SK-N-DZ (cell line): ENCODE measurements at places on chromosomes 1 and 21.

GRCh38 chr1:91877574-91878208 lies 8.3 kb downstream of the TGFBR3 start:
- DNase-seq, result no peak

- DNase-seq, result no peak
These were observed 38.1 kb upstream of the C1orf105 start for GRCh38 chr1:172382406-172382805.

DNA sequence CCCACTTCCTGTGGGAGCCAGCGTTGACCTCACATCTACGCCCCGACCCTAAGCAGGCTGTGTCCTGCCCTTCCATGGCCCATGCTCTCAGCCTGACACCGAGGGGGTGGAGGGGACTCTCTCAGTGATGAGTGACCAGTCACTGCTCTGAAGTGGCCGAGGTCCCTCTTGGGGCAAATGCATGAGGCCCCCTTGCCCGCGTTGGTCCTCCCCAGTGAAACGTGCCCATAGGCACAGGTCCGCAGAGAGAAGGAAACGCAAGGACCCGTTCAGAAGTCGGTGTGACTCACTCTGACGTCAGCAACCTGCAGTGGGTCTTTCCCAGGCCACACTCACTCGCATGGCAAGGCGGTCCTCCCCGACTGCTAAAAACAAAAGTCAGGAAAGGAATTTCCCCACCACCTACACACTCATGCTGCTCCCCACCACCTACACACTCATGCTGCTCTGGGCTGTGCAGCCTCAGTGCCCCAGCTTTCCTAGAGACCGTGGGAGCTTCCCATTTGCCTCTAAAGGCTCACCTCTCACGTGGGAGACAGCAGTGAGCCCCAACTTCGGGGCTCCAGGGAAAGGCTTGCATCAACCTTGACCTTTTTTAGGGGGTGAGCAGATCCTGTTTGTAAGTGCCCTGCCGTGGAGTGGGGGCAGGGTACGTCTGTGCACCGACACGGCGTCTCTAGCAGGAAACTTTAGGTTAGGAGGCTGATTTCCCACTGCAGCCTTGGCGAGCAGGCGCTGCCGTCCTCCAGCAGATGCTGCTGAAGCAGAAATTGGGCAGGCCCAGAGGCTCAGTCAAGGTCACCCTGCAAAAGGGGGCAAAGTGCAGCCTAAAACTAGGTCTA lies 11.4 kb downstream of the UBASH3A start:
- no peak for DNase-seq

DNA sequence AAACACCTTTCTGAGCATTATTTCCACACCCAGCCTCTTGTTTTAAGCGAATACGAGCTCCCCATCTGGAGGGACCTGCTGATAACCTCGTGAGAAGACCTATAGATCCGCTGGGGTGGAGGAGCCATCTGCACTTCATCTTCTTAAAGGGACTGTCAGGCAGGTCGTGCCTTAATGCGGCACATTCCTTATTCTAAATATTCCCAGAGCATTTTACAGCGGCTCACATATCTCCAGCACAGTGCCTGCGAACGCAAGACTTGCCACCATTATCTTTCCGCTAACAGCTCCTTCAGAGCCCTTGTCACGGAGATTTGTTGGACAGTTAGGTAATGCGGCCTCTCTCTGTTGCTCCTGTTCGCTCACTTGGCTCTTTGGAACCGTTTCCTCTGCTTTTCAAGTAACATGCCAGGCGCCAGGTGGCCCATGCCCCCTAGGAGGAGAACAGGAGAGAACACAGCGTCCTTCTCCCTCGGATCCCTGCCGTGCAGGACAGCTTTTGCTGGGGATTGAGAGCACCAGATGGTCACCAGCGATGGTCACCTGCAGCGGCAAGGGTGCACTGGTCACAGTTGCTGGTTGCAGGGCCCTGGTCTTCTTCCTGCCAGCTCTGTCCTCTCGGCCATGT lies 162.4 kb downstream of the PGBD5 start:
- peak; percentile 82 for DNase-seq

GRCh38 chr1:235563513-235564061 lies 59.3 kb upstream of the B3GALNT2 start:
- no peak for DNase-seq

- no peak for DNase-seq
These were observed 15.8 kb upstream of the UBE2U start for GRCh38 chr1:64187646-64188045.

GRCh38 chr1:233909195-233909594 lies 4.7 kb downstream of the SLC35F3 start:
- no peak for DNase-seq

DNA sequence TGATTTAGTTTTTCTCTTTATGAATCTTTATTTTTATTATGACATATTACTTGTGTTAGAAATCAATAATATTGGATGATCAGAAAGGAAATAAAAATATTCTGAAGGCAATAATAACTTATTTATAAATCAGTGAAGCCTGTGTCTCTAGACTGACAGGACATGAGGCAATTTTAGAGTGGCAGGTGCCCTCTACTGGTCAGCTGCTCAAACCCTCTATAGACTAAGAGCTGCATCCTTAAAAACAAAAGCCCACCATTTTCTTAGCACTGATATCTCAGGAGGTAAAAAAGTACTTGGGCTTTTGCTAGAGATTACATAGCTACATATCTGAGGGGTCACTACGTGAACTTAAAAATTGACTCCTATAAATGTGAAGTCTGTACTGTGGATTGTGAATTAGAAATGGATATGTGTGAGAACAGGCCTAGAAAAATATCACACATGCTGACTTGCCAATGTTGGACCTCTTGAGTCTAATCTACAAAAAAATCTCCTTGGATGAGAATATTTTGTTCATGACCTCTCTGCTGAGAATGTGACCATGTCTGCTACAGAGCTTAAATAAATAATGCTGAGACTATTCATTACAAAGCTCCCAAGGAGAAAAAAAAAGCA lies 597.9 kb upstream of the ADAMTS5 start:
- DNase-seq, result peak; percentile 42

- DNase-seq, result peak; percentile 18
These were observed 62.2 kb upstream of the GRIK3 start for GRCh38 chr1:37096523-37096922.

DNA sequence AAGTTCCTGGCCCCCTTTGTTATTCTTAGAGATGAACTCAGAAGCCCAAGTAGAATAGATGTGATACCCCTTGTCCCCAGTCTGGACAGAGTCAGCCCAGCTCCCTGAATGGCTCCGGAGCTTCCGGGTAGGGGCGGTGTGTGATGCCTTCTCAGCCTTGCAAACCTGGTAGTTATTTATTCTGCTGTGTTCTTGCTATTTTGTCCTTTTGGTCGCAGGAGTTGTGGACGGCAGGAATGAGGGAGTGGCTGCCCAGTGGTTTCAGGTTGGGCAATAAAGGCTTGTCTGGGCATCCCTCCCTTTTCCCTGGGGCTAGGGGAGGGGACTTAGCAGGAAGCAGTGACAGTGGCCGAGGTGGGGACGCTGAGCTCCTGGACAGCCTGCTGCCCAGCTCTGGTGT lies 2.8 kb downstream of the PTPRU start:
- no peak for DNase-seq

DNA sequence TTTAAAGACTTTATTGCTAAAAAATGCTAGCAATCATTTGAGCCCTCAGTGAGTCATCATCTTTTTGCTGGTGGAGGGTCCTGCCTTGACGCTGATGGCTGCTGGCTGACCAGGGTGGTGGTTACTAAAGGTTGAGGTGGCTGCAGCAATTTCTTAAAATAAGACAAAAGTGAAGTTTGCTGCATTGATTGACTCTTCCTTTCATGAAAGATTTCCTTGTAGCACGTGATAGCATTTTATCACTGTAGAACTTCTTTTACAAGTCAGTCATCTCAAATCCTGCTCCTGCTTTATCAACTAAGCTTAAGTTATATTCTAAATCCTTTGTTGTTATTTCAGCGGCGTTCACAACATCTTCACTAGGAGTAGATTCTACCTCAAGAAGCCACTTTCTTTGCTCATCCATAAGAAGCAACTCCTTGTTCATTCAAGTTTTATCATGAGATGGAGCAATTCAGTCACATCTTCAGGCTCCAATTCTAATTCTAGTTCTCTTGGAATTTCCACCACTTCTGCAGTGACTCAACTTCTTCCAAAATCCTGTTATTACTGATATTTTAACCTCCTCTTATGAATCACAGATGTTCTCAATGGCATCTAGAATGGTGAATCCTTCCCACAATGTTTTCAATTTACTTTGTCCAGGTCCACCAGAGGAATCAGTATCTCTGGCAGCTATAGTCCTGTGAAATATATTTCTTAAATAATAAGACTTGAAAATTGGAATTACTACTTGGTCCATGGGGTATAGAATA lies 17.6 kb upstream of the RGS1 start:
- no peak for DNase-seq

DNA sequence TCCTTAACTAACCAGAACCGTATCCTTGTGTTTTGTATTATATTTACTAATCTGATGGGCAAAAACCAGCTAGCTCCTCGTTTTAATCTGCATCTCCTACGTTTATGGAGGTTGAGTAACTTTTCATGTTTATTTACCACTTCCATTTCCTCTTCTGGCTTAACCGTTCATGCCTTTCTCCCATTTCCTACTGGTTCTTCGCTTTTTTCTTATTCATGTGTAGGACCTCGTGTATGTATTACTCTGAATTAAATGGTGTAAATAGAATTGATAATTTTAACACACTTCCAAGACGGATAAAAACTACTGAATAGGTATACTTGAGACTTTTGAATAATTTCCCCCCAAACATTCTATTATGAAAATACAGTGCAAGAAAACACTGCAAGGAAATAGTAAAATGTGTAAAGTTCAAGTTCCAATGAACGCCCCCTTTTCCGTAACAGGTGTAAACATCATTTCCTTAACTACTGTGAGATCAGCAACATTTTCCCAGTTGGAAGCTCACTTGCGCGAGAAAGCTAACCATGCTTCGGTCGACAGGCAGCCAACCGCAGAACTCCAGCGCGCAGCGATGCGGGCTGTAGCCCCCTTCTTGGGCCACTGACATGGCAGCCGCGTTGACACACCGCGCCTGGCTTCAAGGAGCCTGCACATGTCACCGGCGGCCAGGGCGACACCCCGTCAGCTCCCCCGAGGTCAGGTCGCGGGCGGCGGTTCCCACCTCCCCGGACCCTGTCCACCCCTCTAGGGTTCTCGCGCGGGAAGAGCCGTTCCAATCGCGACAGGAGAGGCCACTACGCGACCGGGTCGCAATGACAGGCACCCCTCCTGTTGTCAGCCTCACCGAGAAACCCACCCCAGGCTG lies 816 bp downstream of the EDEM3 start:
- peak; percentile 57 for DNase-seq

- no peak for DNase-seq
These were observed 46.6 kb downstream of the TOR3A start for GRCh38 chr1:179128520-179128919.

DNA sequence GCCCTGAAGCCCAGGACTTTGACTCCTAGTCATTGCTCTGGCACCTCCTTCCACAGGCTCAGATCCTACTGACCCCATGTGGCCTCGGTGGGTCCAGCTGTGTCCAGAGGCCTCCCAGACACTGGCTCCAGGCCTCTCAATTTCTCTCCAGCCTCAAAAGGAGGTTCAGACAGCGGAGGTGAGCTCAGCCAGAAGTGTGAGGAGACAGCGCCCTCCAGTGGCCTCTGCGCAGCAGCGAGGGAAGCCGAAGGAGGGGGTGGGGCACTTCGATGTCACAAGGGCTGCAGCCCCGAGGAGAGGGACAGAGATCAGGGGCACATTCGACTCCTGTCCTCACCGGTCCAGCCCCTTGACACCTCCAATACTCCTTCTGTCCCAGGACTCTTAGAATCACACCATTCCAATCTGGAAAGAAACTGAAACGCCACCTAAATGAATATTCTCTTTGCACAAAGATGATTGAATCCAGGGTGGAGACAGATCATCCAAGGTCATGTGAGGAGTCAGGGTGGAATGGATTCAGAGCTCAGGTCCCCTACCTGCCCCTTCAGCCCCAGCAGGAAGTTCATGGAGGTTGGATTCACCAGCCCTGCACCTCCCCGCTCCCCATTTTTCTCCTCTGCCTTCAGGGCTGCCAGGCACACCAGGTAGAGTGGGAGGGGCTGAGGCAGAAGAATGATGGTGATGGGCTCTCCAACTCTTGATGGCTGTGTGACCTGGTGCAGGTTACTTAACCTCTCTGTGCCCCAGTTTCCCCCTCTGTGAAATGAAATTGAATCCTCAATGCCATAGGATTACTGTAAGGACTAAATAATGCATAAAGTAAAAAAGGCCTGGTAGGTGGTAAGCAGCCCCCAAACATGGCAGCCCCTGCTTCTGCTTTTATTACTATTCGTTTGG lies 34.8 kb upstream of the ZBTB40 start:
- peak; percentile 70 for DNase-seq

DNA sequence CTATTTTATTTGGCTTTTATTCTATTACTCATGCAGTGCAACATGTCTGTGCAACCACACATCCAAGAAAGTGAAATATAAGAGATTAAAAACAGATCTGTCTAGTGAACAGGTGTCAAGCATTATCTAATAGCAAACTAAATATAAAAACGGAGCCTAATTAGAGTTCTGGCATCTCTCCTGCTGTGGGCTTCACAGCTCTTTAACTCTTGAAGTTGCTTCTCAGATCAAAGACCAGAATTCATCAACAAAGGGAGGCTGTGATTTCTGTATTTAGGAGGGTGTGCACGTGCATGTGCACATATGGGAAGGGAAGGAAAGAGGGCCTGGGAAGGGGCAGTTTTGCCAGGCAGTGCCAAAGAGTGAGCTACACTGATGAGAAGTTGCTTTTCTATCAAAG lies 81.0 kb downstream of the MIS18A start:
- no peak for DNase-seq

DNA sequence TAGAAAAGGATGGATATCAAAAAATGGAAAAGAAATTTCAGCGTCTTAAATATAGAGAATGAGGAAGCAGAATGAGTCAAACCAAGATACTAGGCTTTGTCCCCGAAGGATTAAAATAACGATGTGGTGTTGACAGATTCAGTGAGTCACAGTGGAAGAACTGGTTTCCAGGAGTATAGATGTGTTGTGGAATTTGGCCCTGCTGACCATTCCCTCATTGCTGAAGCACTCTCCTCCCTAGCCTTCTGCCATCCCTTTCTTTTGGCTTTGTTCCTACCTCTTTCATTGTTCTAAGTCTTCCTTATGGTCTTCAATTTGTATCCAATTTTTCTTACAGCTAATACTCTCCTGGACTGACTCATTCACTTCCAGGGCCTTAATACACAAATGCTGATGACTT lies 23.1 kb upstream of the USP25 start:
- DNase-seq, result no peak

GRCh38 chr1:30255111-30255724 lies 468.2 kb downstream of the MATN1 start:
- no peak for DNase-seq

DNA sequence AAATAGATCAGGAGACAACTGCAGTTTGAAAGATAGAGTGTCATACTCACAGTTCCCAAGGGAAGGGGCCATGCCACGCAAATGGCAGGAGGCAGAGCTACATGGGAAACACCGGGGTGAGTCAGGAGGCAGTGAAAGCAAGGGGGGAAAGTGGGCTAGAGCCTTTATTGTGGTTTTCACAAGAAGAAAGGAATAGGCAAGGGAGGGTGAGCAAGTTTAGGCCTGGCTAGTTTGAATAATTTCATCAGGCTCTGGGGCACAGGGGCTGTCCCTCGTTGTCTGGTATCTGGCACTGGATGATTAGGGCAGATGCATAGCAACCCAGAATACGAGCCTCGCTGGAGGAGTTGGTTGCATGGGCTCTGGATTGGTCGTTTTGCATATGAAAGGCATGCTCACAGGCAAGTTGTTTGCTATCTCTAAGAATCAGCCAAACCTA lies 17.0 kb upstream of the ITLN2 start:
- no peak for DNase-seq
